ENCODE measurements at places on chromosomes 4 and X.

- no peak for DNase-seq
Measured at GRCh38 chr4:187541666-187542065, 453.9 kb upstream of the ZFP42 start.

GRCh38 chrX:47817421-47817820 is 19.3 kb upstream of the ZNF81 start:
- DNase-seq: no peak

DNA sequence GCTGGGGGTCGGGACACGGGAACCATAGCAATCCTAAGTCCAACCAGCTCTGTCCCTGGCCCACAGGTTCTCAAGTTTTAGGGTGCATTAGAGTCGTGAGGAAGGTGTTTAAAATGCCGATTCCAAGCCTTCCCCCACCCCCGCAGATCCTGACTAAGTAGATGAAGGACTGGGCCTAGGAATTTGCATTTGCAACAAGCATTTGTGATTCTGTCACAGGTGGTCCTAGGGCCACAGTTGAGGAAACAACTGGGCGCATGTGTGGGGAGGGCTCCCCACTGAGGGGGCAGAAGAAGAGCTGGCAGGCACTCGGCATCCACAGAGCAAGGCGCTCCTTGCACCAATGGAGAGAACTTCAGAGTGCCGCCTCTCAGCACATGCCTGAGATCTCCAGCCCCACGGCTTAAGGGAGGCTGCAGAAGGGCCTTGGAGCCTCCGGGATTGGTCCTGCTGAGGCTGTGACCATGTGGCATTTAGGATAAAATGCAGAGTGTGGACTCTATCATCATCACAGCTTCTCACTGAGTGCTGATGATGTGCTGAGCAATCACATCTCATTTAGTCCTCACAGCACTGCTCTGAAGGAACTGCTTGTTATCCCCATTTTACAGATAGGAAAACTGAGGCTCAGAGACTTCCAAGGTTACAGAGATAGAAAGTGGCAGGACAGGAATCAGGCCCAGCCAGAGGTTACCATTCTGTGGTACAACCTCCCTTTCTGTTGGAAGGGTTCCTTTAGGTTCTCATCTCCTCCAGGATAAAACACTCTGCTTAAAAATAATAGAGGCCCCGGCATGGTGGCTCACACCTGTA is 16.7 kb downstream of the SEL1L3 start:
- DNase-seq: no peak

DNA sequence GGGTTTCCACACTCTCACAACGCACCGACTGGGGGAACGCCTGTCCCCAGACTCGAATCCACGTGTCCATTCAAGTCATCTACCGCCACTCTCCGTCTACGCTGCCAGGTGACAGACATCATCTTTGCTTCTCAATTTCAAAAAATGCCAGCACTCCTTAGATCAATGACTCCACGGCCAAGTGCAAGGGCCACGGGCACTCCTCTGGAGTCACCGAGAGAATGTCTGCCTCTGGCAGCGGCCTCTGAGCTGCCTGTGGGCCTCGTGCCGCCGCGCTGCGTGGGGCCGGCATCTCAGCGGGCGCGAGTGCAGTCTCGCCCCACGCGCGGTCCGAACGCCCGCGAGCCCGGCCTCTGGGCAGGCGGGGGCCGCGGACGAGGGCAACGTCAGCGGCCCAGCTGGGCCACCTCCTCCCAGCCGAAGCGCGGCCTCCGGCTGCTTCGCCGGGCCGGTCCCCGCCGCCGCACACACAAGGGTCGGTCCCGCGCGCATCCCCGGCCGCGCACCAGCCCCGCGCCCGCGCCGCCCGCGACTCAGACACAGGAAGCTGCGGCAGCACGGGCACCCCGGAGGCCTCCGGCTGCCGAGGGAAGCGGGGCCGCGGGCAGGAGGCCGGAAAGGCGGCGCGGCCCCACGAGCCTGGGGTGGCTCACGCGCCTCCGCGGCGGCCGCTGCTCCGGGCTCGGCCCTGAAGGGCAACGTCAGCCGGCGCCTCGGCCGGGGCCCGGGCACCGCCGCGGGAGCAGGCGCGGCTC is 450 bp downstream of the ACSL1 start:
- DNase-seq: no peak

DNA sequence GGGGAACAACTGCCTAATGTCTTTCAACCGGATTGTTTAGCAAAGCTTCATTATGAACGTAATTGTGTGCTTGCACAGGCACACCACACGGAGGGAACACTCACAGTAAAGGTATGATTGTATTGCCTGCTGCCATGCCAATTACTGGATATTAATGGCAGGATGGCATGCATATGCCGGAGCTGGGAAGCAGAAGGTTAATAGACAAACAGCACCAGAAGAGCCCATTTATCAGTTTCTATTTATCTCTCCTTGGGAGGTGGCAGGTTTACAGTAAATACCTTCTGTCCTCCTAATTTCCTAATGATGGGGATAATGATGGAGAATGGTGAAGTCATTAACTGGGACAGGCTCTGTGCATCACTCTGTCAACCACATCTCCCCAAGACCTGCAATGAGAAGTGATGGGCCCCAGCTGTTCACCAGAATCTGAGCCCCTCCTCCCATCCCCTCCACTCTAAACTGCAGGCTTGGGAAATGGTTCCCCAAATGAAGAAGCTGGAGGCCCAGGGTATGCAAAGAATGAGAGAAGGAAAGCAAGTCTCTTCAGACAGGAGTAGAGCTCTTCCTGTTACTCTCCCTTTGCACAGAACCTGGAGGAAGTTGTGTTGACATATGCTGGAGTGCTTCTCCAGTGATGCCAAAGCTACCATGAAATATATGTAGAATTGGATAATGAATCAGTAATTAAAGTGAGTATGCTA is 160.8 kb downstream of the NAA11 start:
- no peak for DNase-seq

GRCh38 chrX:139093201-139093600 is 381.7 kb upstream of the FGF13 start:
- no peak for DNase-seq

DNA sequence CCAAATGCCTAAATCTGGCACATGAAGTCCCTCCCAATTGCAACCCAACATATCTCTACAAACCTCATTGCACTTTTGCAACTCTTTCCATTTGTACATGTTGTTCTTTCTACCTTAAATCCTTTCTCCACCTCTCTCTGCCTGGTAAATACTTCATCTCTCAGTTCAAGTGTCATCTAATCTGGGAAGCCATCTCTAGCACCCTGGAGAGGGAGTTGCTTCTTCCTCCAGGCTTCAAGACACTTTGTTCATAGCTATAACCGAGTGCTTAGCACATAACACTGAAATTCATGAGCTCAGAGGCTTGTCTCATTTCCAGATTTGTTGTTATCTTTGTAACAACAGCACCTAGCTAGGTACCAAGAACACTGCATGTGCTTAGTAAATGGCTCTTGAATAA is 114.8 kb upstream of the NAP1L5 start:
- peak; percentile 33 for DNase-seq

DNA sequence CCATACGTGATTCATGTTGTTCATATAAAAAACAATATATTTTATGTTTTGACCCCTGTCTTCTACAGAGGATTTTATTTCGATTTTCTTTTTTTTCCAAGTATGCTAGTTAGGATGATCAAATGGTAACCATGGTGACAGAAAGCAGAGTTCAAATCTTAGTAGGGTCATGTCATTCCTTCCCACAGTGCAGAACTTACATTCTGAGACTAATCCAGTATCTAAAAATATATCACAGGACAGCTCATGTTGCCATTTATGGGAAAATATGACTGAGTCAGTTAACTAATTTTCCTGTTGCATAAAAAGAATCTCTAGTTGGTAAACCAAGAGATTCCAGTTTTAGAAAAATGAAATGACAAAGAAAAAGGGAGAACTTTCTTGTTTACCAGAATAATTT is 209.5 kb downstream of the PARM1 start:
- DNase-seq: no peak

GRCh38 chr4:3791910-3792542 is 25.8 kb downstream of the ADRA2C start:
- DNase-seq: no peak

Measured in NCI-H2029 (cell line).